Breast epithelium (tissue), 4 donors: ENCODE measurements at places on chromosomes 5 and 9.
A peak's percentile ranks its signal among the peaks of the same experiment; 100 is the strongest.

DNA sequence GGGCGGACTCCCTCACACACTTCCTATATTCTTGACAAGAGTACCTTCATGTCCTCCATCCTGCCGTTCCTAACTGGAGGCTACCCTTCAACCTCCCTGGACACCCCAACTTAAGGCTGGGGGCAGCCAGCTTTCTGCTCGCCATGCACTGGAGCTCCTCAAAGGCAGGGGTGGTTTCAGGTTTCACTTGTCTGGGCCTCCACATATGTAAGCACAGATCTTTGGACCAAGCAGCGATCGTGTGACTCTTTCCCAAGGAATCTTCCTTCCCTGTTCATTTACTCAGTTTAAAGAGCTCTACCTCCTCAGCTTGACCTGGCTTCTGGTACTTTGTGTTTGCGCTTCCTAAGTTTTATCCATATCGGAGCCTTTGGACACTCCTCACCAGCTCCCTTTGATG, 34.2 kb upstream of the TRPC7 start:
- DNase-seq, result no peak

DNA sequence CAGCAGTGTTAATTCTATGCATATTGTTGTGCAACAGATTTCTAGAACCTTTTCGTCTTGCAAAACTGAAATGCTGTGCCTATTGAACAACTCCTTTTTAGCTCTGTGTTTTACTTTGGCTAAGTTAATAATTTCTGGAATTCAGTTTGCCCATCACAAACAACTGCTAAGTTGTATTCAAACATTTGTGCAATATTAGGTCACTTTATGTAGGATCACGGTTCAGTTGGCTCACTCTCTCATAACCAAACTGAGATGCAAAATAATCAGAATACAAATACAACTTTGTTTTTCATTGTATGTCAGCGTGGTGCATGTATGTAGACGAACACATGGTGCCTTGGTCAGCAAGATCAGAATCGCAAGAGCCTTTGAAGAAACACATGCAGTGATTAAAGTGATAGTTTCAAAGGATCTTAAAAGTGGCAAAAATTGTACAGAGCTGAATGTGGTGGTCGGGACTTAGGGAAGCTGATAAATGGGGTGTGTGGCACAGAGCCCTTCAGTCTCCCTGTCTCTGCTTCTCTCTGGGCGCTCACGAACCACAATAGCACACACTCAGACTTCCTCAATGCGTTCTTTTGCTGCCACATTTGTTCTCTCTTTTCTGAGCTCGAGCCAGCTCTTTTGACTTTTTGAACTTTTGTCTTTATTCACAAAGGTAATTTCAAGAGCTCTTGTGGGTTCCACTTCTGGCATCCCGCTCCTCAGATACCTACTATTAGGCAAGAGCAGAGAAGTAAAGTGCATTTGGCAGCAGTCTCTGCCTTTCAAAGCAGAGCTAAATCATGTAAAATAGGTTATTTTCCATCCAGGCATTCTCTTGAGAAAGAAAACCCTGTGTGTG, 112.4 kb upstream of the CTSL start:
- DNase-seq, result no peak

GRCh38 chr5:113081881-113082546, 105.4 kb downstream of the DCP2 start:
- DNase-seq, result no peak

DNA sequence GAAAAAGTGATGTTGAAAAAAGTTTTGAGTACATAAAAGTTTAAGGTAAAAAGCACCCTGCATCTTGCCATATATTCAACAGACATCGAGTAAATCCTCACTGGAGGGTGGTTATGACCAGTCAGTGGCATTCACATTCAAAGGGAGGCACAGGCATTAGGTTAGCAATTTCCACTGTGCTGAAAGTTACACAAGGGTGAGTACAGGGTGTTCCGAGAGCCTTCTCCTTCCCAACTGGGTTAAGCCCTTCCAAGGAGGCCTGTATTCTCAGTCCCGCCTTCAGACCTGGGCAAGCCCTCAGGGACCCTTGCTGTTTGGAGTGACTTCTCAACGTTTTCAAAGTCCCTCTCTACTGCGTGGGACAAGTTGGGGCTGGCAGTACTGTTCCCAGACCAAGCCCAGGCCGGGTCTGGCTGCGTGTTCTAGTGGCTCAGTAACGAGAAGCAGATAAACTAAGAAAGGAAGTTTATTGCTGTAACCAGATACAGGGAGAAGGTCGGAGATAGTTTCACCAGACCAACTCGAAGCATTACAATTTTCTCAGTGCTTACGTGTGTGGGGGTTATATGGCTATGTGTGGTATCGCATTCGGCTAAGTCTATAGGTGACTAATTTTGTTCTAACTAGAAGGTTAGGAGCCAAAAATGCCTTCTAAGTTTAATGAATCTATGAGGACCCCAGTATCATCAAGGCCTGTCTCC, 13.0 kb upstream of the SETX start:
- no peak for DNase-seq

GRCh38 chr9:131405858-131406537, 12.1 kb downstream of the PRRC2B start:
- no peak for DNase-seq

DNA sequence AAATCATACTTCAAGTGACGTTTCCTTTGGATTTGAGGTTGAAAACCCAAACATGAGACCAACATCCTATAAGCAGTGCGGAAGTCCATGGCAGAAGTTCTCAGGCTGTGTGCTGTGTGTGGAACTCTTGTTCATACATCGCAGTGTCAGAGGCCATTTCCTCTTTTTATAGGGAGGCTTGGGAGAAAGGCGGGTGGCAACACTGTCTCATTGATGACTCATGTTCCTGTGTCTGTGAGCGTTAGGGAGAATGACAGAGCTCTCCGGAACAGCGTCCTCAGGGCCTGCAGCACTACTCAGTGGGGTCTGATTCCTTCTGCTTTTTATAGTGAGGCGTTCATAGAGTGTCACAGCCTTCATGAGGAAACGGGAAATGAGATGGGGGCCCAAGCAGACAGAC, 98.8 kb upstream of the BASP1 start:
- DNase-seq, result no peak

- no peak for DNase-seq
Measured at GRCh38 chr5:132556153-132556762, 519 bp upstream of the RAD50 start.

DNA sequence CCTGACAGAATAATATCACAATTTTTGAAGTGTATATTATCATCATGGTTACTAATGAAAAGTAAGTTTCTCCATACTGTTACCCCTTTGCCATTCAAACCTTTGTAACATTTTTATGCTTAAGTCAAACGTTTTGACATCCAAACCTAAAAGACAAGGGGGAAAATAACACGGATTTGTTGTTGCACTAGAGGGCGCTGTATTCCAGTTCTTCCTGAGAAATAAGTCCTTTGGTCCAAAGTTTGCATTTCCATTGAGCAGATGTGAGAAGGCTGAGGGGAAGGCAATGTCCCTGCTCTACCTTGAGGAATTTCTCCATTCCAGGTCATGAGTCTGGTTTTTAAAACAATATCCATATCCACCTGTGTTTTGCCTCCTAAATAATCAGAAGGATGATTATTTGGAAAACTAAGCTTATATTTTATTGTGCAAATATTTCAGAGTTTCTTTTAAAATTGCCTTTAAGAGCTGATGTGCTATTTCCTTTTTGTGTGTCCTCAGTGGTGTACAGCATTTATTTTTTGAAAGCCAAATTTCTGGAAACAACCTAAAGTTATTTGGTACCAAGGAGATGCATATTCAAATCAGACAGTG, 9.7 kb downstream of the LECT2 start:
- peak; percentile 40 for DNase-seq

DNA sequence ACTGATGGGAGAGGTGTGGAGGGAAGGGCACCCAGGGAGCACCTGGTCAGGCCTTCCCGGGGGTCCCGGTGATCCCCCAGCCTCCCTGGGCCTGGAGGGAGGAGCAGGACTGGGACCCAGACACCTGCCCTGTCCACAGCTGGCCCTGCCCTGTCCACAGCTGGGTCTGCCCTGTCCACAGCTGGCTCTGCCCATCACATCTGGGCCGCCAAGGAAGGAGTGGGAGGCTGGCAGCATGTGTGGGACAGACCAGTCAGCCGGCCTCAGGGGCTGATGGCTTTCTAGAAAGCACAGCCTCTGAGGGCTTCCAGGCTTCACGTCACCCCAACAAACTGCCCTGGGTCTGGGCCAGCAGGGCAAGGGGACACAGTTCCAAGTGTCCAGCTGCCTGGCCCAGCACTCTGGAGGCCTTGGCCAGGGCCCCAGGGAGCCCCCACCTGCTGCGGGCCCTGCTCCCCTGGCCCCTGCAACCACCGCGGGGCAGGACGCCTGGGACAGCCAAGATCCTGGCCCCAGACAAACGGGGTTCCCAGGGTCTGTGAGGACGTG, 12.2 kb downstream of the DNLZ start:
- DNase-seq, result no peak

DNA sequence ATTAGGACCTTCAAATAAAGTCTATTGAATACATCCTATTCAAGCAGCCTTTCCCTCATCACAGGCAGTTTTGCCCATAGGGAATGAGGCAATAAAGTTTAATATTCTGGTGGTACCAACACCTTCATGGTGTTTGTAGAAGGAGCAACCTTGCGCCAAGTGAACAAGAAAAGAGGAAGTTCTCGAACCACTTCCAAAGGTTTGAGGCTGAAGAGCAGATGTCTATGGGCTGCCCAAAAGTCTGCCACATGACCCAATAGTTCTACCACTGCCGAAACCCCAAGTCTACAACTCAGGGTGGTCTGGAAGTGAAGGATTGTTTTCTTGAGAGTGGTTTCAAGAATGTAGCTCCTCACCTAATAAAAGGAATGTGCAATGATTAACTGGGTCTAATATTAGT, 123.1 kb downstream of the NPR3 start:
- no peak for DNase-seq

DNA sequence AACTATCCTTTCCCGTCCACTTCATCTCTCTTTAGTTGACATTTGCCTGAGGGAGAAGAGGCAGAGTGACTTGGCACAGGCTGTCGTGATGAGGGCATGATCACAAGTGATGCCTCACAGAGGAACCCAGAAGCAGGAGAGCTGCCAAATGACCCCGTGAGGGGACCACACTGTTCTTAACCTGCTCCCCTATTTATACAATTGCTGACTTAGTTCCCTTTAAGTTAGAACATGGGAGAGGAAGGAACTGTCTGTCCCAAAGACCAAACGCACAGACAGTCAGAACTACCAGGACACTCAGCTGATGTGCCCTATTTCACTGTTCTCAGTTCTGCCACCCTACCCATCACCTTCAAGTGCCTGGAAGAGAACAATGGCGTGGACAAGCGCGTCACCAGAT, 73.7 kb downstream of the SLC1A3 start:
- peak; percentile 36 for DNase-seq

GRCh38 chr5:96455789-96456188, 22.7 kb upstream of the PCSK1 start:
- DNase-seq, result no peak

- no peak for DNase-seq
Measured at GRCh38 chr5:98999631-99000030, 70.8 kb upstream of the CHD1 start.

DNA sequence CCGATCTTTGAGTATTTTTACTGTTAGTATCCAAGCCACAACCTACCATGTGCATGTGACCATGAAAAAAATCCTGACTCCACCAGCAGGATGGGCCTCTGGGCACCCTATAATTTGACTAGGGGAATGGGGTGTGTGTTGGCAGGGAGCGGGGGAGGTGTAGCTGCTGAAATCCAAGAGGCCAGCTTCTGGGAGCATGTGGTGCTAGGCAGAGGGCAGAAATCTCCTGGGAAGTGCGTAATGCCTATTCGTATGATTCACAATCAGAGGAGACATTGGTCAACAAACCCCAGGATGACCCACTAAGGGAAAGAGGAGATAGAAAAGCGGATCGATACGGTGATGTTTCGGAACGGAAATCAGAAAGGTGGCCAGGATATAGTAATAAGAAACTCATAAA, 149.9 kb downstream of the ARSB start:
- no peak for DNase-seq

DNA sequence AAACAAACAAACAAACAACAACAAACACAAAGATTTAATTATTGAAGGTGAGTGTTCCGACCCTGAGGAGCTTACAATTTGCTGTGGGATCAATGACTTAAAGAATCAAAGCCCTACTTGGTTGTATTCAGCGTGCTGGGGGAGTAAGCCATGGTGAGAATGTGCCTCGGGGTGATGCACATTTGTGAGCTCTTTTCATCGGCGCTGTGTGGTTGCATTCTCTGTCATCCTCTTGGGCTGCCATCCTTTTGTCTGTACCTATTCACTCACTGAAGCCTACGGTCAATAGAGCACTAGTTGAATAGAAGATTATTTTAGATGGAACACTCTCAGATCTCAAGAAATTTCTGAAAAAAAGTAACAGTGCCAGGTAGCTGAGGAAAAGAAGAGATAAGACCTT, 203.9 kb downstream of the CTNND2 start:
- DNase-seq, result no peak

GRCh38 chr5:55232985-55233928, at the start of gene CCNO:
TSS of gene CCNO (minus strand) at chr5:55233608. CDS start at chr5:55233523, 85 bp downstream.
- DNase-seq, result no peak

DNA sequence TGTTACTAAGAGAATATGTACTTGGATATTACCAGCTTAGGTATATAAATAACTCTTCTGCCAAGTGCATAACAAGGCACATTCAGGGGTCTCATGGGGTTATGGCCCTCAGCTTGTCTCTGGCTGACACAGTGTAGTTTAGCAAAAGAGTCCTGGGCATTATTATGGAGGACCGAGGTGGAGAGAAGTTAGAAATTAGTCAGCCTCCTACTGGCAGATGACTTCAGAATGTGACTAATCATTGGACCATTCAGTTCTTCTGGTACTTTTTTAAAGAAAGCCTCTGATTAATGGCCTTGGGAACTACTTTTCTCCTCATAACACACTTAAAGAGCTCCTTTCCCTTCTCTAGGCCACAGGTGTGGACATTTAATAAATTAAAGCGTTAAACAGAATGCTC, 178.9 kb downstream of the SH3GL2 start:
- DNase-seq, result no peak

DNA sequence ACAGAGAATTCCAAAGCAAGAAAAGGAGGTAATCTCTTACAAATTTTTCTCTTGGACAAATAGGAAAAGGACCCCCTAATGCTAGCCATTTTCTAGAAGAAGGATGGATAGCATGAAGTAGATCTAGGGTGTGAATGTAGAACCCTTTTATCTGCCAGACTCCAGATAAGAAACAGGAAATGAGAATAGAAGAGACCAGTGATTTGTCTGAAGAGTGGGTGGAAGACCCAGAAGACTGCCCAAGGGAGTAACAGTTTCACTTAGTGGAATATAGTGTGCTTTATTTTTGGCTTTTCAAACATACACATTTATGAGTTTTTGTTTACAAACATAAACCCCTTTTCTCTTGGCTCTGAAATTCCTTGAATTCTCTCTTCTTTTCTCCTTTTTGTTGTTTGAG, 25.0 kb downstream of the ECM2 start:
- no peak for DNase-seq

DNA sequence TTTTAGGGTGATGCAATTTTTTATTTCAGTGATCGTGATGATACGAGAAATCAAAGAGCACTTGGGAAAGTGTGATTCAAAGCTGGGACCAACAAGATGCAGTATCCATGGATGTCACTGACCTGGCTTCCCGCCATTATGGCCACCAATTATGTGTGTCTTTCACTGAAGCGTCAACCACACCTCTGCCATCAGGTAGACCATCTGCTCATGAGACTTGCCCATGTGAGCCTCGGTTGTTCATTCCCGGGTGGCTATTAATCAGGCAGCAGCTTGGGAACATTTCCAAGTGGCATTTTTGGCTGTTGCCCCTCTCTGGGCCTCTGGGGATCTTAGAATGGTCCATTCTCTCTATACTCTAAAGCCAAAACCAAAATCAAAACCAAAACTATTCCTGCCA, 436.0 kb upstream of the ADAMTSL1 start:
- DNase-seq, result no peak
